ENCODE measurements at places on chromosomes 16 and 17.

GRCh38 chr16:86257546-86257945 lies 252.8 kb upstream of the FOXF1 start:
- DNase-seq, result no peak

- no peak for DNase-seq
These were observed 202.6 kb downstream of the RBFOX3 start for GRCh38 chr17:79408251-79408650.

DNA sequence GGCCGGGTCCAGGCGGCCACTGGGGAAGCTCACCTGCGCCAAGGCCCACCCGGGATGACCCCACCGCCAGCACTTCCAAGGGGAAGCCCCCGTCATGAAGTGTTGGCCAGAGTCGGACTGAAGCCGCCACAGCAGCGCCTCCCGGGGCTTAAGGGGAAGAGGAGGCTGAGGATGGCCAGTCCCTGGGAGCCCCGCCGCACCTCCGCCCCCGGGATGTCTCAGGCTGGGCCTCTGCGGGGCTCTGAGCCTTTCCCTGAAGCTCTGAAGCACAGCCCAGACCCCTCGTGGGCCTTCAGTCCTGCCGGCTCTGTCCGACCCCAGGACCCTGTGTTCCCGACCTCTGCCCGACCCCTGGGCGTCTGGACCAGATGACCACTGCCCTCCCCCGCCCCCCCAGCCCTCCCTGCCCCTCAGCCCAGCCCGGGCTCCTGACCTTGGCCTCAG lies 42.8 kb upstream of the ACSF3 start:
- no peak for DNase-seq

DNA sequence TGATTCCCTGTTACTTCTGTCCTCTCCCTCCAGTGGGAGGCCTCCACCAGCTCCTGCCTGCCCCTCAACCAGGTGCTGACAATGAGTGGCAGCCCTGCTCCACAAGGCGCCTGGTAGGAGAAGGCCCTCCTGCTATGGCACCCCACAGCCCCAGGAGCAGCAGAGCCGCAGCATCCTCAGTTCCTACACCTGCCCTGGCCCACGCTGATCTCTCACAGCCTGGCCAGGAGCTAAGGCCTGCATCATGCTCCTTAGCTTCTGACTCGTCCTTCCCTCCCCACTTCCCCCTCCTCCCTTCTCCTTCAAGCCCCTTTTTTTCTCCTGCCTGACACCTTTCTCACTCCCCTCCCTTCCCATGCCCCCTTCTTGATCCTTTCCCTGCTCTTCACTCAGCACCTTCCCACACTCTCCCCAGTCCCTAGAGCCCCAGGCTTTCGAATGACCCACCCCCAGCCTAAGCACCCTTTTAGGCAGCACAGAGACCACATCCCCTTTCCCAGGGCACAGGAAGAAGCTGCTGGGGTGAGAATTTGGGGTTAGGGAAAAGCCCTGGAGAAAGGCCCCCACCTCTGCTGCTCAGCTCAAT lies 6.5 kb downstream of the PROCA1 start:
- no peak for DNase-seq

DNA sequence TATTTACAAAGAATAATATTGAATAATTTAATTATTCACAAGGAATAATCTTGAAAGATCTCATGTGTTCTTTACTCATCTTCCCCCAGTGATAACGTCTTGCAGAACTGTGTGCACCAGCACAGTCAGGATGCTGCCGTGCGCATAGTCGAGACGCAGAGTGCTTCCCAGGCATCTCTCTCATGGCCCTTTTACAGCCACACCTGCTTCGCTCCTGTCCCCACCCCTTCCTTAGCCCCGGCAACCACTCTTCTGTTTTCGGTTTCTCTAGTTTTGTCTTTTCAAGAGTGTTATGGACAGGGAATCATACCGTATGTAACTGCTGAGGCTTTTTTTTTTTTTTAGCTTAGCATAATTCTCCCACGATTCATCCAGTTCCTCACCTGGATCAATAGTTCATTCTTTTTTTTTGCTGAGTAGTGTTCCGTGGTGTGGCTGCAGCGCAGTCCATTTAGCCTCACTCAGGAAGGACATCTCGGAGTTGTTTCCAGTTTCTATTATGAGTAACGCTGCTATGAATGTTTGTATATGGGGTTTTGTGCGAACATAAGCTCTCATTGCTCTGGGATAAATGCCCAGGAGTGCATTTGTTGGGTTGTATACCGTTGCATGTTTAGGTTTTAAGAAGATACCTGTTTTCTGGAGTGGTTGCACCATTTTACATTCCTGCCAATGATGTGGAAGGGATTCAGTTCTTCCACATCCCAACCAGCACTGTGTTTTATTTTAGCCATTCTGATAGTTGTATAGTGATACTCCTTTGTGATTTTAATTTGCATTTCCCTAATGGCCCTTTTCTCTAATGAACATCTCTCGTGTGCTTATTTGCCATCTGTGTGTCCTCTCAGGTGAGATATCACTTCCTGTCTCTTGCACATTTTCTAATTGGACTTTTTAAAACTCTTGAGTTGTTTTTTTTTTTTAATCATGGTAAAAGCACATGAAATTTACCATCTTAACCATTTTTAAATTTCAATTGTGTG lies 47.6 kb downstream of the SEC14L1 start:
- no peak for DNase-seq

GRCh38 chr16:65201511-65201910 lies 79.6 kb upstream of the CDH11 start:
- DNase-seq, result no peak

All from stimulated activated CD8-positive, alpha-beta memory T cell treated with anti-CD3 and anti-CD28 coated beads, Interleukin-4, amount 100 ng/mL, for 1 hour (primary cell).